ENCODE measurements at places on chromosomes 6 and 20. TPM values are rescaled to one million over a fixed set of nuclear protein-coding genes. Genes with fewer than 3 reads are reported as not detected.

DNA sequence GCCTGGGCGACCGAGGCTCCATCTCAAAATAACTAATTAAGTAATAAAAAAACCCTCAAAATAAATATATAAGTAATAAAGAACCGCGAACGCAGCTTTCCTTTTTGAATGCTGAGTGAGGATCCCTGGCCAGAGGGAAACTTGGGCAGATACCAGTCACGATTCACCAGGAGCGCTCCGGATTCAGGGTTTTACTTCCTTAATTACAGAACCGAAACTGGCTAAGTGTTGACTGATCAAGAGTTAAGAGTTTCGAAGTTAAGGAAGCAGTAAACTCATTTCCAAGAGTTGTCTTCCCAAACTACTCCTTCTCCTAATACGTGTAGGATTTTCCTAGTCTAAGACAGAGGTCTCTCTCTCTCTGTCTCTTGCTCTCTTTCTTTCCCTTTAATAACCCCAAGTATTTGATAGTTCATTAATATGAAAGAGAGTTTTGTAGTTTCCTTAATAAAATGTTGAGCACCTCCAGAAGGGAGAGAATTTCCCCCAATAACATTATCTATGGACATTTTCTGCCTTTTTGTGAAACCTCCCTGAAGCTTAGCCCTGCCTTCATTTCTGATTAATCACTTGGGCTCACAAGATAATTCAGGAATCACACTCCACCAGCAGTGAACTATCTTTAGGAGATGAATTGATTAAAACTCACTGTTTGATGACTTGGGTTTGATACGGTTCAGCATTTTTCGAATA, 61.4 kb upstream of the ZNF217 start:
- peak; percentile 40 for DNase-seq

- no peak for DNase-seq
These were observed 19.4 kb upstream of the SCUBE3 start for GRCh38 chr6:35194390-35194789.

DNA sequence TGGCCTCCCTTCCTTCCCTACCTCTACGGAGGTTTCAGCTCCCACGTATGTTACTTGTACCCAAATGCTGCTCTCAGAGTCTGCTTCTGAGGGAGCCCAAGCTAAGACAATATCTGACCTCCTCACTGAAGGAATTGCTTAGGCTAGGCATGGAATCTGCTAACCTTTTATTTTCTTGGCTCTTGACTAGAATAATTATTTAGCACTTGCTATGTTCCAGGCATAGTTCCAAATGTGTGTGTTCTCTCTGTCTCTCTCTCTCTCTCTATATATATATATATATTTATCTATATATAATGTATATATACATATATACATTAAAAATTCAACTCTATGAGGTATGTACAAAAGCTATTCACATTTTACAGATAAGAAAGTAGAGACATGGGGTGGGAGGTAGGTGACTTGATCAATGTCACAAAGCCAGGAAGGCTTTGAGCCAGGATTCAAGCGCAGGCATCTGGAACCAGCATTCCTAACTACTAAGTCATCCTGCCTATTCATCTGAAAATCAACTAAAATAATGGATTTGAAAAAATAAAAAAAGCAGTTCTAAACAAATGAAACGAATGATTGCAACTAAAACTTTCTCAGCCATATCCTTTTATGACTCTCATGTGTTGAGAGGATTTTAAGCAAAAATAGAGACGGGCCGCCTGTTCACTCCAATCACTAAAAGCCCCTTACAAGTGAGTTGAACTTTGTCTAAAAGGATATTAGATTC, 189.7 kb upstream of the JAG1 start:
- peak; percentile 66 for DNase-seq

DNA sequence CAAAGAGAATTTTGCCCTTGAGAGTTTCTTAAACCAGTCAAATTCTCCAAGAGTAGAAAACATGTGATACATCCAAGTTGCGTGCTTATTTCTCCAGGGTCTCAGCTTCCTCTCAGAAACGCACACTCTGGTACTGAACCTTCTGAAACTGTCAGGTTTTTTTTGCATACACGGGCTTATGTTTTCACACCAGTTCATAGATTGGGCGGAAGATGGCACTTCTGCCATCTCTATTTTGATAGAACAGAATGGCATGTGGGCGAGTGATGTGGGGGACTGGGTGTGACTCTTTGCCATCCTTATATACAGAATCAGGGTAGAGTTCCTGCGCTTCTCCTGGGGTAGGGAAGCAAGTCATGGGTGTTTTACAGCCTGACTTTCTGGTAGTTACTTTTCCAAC, 56.4 kb downstream of the ADTRP start:
- DNase-seq: no peak

DNA sequence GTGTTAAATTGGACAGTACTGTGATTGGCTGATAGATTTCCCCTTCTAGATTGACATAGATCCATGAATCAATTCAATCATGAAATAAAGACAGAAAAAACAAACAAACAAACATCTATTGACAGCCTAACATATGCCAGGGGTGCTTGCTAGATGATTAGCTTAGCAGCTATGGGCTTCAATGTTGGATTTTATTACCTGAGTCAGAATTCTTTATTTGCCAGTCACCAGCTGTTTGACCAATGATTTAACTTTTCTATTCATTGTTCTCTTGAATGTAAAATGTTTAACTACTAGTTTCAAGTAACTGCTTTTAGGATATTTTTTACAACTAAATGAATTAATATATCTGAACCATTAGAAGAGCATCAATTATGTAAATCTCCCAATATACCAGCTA, 901.3 kb upstream of the CITED2 start:
- no peak for DNase-seq

The TMEM244 gene
- total RNA-seq: not detected

The KCNQ5 gene
- total RNA-seq: 7.8 TPM
